ENCODE measurements at places on chromosomes 16 and 17.

DNA sequence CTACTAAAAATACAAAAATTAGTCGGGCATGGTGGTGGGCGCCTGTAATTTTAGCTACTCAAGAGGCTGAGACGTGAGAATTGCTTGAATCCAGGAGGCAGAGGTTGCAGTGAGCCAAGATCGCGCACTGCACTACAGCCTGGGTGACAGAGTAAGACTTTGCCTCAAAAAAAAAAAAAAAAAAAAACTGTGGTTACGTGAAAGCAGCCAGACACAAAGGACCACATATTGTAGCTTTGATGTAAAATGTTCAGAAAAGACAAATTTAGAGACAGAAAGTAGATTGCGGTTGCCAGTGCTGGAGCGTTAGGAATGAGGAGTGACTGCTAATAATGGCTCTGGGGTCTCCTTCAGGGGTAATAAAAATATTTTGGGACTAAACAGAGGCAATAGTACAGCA is 4.0 kb upstream of the MEAK7 start:
- no peak for DNase-seq

- DNase-seq, result no peak
Measured at GRCh38 chr17:44688675-44689476, 700 bp downstream of the CCDC43 start.

GRCh38 chr16:23999663-24000062 is 163.9 kb downstream of the PRKCB start:
- no peak for DNase-seq

DNA sequence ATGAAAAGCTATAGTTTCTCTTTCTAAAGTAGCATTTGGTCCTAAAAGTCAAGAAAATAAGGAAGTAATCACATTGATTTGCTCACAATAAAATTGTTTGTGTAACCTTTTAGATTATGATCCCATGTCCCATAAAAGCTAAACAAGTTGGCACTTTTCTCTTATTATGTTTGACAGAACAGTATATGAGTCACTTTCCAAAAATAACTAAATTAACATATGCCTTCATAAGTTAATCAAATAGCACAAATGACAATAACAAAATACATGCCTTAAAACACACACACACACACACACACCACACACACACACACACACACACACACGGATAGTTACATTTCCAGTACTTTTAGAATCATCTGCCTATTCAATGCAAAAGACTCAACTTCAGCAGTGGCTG is 2.8 kb downstream of the MED13 start:
- no peak for DNase-seq

DNA sequence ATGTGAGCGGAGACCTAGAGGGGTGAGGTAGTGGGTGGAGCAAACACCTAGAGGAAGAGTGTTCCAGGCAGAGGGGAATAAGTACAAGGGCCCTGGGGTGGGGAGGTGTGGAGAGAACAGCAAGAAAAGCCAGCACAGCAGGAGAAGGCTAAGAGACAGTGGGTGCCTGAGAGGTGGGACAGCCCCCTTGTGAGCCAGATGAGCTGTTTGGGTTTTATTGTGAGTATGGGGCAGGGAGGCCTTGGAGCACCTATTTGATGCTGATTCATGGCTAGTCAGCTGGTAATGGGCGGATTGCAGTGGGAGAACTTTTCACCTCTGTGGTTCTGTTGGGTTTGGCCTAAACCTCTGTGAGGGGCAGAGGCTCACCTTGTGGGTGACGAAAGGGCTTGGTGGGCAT is 68.4 kb downstream of the ABCC1 start:
- no peak for DNase-seq

- no peak for DNase-seq
Measured at GRCh38 chr16:27424772-27425498, 23.0 kb downstream of the IL21R start.

- no peak for DNase-seq
Measured at GRCh38 chr17:77462090-77462489, 321.3 kb downstream of the SEC14L1 start.

GRCh38 chr17:33072421-33073161 is 80.9 kb downstream of the SPACA3 start:
- DNase-seq, result no peak

DNA sequence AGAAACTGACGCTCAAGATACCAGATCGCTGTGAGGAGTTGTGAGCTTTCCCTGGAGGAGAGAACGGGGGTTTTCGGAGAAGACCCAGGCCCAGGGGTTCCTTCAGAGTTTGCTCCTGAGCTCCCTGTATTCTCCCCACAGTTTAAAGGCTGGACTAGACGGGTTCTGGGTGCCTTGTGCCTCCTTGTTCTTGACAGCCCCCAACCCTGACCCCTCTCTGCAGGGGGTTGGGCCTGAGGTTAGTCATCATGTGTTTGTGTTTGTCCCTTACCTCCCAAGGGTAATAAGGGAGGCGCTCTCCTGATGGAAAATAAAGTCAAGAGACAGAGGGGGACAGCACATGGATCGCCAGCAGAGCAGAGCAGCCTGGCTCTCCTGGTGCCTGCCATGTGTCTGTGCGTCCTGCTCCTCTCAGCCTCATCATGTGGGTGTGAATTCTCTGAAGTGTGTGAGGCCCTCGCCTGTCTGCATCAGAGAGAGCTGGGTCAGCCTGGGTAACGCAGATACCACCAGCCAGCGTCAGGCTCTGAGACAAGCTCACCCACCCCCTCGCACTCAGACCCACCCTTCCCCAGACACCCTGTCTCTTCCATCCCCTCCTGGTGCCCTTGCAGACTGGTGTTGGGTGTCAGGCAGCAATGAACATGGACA is 8.7 kb downstream of the HEXIM2 start:
- DNase-seq, result no peak

DNA sequence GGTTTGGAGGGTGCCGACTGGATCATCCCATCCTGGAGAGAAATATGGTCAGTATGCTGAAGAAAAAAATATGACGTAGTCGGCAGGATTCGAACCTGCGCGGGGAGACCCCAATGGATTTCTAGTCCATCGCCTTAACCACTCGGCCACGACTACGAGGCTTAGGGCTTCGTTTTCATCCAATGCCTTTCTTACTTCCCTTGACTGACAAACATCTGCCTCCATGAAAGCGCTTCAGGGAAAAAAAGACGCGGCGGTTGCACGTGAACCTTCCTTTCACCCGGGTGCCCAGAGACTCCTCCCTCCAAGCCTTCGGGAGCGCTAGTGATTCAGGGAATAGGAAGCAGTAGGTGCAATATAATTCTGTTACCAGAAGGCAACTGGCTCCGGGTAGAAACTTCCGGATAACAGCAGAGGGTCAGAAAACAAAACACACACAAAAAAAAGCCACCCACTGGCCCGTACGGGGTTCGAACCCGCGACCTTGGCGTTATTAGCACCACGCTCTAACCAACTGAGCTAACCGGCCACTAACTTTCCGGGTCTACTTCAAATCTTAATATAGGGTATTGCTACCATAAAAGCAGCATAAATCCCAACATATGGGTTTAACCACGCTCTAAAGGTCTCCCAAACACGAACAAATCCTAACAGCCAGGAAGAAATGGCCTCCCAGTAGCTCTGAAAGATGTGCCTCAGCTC is 16.3 kb upstream of the AURKB start:
- DNase-seq, result peak; percentile 88

GRCh38 chr17:57862694-57863667 is 13.1 kb upstream of the MRPS23 start:
- peak; percentile 73 for DNase-seq

Measured in head of caudate nucleus (tissue), 42 donors.